AG09309 (cell line): ENCODE measurements at places on chromosomes 12 and 14.

DNA sequence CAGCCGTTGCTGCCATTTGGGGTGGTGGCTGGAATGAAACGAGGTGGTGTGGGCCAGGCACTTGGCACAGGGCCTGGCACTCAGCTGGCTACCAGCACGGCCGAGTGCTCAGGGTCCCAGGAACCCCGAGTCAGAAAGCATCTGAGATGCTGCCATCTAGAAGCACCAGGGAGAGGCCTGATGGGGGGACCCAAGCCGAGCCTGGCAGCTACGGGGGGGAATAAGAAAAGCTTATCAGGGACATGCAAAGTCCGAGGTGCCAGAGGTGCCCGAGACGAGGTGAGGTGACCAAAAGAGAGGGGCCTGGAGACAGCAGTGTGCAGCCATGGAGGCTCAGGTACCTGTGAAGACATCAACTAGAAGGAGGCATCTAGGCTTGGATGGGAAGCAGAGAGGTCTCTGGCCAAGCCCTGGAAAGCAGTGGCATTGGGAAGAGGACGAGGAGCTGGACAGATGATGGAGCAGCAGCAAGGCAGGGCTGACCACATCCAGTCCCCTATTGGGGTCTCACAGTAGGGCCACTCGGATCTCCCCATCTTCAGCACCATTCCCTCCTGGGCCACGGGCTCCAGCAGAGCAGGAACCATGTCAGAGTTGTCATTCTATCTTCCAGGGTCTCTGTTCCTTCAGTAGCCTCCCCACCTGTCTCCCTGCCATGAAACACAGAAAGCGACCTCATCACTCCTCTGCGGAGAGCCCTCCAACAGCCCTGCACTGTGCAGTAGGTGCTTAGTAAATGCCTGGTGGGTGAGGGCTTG, 59.3 kb upstream of the DIO3 start:
- no peak for DNase-seq

DNA sequence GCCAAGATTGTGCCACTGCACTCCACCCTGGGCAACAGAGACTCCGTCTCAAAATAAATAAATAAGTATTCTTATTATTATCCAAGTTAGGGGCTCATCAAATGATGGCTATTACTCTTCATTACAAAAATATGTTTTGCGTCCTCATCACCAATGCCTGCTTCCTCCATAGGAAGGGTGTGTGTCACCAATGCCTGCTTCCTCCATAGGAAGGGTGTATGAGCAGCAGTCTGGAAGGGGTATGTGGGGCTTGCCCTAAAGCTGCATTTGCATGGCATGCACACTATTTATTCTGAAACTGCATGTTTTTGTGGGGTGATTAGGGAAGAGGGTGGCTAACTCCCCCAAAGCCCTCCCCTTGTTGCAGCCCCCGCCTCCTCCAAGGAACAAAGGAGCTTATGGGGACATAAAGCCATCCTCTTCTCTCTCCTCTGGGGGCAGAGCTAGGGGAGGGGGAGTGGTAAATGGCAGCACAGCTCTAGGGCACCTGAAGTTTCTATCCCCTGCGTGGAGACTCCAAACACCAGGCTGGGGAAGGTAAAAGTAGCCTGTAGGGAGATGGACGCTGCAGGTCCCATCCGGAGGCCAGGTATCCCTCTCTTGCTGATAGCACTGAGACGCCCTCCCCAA, 1.3 kb downstream of the CAMKK2 start:
- no peak for DNase-seq

GRCh38 chr14:92617581-92617980, 104.0 kb downstream of the RIN3 start:
- no peak for DNase-seq

GRCh38 chr14:59229653-59230406, 41.4 kb downstream of the DAAM1 start:
- no peak for DNase-seq

- no peak for DNase-seq
Observed at GRCh38 chr12:66011731-66012130, 118.8 kb downstream of the LLPH start.

DNA sequence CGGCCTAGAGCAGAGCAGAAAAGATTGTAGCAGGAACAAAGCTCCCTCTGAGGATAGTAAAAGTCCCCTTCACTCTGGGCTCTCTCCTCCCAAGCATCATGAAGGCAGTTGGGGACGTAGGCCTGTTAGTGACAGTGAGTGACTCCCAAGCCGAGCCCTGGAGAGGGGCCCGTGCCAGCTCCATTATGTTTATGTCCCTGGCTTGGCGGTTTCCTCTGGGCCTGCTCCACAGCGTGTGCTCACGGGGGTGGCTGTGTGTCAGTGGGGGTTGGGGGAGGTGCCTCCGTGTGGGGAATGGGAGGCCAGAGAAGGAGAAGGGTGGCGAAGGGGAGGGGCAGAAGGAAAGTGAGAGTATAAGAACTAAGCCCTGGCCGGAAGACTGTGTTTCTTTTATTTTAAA, 170.0 kb upstream of the VASH1 start:
- no peak for DNase-seq

- DNase-seq = no peak
Observed at GRCh38 chr14:27917896-27918295, 848.7 kb upstream of the FOXG1 start.

DNA sequence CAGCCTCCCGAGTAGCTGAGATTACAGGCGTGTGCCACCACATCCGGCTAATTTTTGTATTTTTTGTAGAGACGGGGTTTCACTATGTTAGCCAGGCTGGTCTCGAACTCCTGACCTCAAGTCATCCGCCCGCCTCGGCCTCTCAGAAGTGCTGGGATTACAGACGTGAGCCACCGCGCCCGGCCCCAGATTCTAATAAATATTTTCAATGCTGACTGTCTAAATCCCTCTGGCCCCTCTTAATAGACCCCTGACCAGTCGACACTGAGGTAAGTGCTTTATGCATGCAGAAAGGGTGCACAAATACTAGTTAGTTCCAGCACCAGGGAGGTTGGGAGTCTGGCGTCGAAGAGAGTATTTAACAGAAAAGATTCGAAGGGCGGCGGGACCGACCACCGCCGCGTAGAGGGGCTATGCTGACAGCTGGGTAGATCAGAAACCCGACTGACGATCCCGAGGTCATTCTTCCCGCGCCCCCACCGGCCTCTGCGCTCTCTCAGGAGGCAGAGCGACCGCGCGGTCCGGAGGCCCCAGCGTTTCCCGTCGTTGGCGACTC, 1.1 kb upstream of the SPATS2 start:
- DNase-seq = no peak

DNA sequence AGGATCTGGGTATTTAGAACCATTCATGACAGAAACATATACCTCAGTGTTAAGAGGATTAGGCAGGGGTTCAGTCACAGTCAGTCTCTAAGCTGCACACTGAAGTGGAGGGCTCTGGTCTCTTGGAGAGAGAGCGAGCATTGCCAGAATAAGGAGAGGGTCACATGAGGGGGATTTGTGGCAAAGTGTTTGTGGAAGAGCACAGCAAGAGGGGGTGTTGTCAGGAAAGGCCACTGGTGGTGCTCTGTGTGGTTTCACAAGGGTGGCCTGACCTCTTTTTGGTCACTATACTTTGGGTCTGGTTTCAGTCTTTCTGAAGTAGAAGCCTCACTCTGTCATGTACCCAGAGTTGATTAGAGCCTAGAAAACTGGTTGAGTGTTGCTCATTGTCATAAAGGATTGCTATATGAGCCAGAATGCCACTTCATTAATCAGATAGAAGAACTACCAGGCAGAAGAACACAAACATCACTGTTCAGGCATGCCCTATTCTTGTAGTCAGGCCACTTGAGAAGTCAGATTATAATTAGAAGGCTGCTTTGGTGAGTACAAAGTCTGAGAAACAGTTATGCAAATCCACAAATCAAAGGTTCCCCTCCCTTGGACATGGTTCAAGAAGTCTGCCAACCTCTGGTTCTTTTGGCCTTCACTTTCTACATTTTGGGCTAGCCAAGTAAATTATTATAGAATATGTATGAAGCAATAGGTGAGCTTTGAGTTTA, 8.4 kb downstream of the TMEM19 start:
- DNase-seq = no peak

DNA sequence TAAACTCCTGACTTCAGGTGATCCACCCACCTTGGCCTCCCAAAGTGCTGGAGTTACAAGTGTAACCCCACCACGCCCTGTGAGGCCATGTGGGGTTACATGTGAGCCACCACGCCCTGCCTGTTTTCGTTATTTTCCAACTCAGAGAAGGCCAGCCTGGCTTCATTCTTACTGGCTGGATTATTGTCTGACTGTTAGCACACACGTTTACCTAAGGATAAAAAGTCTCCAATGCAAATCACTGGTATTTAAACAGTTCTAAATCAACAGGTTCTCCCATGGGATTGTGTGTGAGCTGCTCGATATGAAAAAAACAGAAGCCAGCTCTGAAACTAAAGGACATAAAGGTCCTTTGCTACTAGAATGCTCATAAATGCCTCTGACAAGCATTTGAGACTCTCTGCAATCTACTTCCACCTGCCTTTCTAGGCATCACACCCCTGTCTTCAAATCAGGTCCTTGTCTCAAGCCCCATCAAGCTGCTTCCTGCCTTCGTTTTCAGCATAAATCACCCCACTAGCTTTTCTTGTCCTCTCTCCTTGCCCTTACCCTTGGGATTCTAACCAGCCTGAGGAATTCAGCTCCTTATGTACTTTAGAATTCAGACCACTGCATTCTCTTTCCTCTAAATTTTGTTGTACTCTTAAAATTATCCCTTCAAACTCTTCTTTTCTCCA, 265.0 kb downstream of the DUSP6 start:
- no peak for DNase-seq

DNA sequence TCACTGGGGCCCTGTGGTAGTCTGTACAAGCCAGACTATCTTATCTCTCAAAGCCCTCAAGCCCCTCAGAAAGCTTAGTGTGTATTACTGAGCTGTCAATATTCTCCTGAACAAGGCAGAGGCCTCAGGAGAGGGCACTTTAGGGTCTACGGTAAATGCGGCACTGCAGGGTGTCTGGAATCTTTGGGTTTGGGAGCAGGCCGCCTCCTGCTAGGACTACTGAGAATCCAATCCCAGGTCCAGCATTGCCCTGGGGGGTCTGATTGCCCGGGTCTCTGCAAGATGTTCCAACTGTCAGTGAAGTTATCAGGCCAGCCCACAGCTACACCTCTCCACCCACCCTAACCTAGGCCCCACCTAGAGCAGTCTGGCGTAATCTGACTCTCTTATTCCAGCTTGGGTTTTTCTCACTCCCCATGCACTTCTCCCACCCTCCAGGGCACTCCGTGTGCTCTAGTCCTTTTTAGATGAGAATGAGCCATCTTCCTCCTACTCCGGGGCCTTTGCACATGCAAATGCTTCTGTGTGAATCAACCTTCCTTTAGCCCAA, 4.3 kb upstream of the ZFP36L1 start:
- no peak for DNase-seq

DNA sequence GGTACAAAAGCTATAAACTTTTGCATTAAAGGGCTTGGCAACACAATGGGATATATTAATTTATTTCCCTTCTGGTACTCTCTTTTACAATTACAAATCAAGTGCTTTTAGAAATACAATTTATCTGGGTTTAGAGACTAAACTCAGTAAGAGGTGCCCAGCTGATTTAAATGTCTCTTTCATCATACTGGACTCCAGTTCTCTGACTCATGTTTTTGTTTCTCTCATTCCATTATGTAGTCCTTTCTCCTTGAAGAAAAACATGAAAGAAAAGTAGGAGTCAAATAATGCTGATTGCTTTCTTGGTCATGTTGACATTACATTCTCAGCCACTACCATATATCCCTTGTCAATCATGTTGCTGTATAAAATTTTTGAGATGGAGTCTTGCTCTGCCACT, 36.3 kb upstream of the CFL2 start:
- peak; percentile 34 for DNase-seq

GRCh38 chr14:64191756-64192155, 102.4 kb downstream of the ESR2 start:
- peak; percentile 48 for DNase-seq

DNA sequence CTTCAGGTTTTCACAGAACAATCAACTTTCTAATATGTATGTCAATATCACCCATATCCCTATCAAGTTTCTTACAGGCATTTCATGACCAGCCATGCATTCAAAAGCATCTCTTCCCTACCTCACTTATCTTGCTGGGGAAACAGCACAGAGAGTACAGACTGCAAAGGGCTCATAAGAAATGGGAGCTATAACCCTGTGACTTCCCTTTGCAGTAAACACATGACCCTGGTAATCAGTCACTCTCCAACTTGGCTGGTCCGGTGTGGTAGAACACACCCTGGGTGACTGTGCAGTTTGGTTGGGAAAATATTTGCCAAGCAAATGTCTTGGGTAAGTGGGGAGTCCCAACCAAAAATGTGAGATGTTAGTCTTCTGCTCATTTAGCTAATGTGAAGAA, 49.4 kb upstream of the TMCC3 start:
- DNase-seq = no peak

- DNase-seq = peak; percentile 99
Observed at GRCh38 chr12:108696111-108696995, 35.0 kb downstream of the CORO1C start.

DNA sequence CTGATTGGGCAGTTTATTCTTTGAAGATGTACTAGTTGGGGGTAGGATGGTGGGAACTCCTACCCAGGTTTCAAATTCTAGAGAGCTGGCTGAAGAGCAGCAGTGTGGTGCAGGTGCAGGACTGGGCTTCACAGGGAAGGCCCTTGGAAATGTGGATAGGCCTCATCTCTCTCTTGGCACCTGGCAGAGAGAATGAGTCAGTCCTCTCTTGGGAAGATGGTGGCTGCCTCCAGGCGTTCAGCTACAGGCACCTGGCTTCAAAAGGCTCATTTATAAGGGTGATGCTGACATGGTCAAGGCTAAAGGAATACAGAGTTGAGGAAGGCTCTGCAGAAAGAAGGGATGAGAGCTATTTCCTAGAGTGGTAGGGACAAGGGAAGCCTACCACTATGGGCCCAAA, 179.7 kb upstream of the VASH1 start:
- no peak for DNase-seq

DNA sequence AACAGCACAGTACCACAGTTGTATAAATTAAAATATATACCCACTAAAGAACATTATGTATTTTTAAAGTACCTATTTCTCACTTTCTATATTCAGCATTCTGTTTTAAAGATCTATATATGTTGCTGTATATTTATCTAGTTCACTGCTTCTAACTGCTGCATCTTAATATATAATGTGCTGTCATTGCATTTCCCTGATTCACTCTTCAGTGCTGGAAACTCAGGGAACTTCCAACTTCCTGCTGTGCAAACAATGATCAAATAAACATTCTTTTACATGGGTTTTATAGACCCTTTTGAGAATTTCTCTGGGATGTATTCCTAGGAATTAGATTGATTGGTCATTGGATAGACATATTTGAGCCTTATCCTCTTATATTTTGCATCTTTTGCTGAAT, 379.1 kb downstream of the APAF1 start:
- DNase-seq = no peak
